NCI-H510A (cell line): ENCODE measurements at places on chromosomes 1 and 21.
A peak's percentile ranks its signal among the peaks of the same experiment; 100 is the strongest.

- DNase-seq = no peak
Observed at GRCh38 chr1:159965263-159965662, 11.2 kb upstream of the SLAMF9 start.

- no peak for DNase-seq
Observed at GRCh38 chr21:37628362-37628761, 261.8 kb downstream of the DYRK1A start.

- DNase-seq = no peak
Observed at GRCh38 chr1:2253797-2254480, 25.8 kb downstream of the SKI start.

DNA sequence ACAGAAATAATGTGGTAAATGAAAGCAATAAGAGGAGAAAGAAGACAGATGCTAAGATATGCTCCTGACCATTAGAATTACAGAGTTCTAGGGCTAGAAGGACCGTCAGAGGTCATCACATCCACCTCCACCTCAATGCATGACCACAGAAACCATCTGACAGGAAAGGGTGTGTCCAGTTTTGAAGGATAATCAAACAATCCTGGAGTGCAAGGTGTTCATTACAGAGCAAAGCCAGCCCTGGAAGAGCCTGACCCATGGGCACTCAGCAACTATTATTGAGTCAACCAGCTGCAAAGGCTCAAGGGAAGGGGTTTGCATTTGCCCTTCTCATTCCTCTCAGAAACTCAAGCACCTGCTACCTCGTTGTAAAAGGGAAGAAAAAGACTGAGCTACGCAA lies 46.4 kb downstream of the TOR1AIP2 start:
- DNase-seq = peak; percentile 63

DNA sequence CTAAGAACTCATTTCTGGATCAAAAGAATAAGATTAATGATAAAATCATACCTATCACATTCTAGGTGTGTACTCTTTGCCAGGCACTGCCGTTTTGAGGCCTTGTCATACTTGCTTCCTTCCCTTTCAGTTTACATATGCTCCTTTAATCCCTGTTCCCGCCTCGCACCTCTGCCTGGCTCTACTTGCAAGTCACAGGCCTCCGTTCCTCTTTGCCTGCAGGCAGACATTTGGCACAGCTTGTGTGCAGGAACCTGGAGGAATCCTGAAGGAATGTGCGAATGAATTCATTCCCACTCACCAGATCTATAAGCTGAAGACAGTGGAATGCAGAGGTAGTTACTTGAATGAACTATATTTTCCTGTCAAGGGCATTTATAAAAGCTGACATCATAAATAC lies 13.8 kb downstream of the WLS start:
- DNase-seq = no peak

DNA sequence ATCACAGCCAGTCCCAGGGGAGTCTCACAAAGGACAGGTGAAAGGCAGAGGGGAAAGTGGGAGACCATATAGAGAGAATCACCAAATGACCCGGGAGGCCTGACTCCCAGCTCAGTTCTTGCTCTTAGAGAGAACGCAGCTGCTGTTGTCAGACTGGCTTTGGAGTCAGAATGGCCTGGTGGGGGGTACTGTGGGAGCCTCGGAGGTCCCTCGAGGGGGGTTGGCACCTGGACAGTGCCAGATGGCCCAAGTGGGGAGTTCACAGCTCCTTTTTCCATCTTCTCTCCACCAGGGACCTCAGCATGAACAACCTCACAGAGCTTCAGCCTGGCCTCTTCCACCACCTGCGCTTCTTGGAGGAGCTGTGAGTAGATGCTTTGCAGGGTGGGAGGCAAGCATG lies 31.5 kb downstream of the LGR6 start:
- no peak for DNase-seq

DNA sequence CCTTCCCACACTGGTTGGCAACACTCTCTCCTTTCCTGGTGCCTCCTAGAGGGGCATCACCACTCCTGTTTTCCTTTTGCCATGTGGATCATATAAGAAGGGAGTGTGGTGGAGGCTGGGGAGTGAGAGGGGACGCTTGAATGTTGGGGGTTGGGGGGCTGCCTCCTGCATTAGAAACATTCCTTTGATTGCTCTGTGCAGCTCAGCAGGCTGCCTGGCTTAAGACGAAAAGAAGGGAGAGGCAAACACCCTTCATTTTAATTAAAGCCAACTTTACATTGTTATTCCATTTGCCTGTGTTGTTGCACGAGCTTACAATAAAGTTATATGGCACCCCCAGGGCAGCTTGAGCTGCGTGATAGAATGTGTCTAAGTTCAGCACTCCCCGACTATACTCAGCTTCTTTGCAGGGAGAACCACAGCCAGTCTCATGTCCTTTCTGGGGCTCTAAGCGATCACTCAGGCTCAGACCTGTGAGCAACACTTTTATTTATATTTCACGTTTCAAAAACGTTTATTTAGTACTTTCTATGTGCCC lies 57.4 kb downstream of the FOXD2 start:
- no peak for DNase-seq

GRCh38 chr1:3996846-3997705 lies 97.0 kb upstream of the C1orf174 start:
- no peak for DNase-seq

- no peak for DNase-seq
Observed at GRCh38 chr1:88552226-88552625, 131.8 kb upstream of the PKN2 start.

DNA sequence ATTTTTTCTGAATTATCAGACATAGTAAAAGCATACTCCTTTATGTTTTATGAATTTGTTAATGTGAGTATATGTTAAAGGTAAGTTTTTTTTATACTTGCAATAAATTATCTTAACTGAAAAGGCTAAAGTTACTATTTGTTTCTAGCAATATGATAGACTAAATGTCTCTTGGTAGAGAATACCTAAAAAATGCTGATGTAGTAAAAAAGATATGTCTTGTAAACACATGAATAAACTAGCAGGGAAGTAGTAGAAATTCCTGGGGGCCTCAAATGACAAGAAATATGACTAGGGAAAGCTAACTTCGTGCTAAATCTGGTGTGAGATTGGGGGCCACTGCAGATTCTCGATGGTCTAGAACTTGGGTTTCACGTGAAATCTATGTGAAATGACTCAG lies 188.1 kb upstream of the CACNA1E start:
- DNase-seq = no peak

DNA sequence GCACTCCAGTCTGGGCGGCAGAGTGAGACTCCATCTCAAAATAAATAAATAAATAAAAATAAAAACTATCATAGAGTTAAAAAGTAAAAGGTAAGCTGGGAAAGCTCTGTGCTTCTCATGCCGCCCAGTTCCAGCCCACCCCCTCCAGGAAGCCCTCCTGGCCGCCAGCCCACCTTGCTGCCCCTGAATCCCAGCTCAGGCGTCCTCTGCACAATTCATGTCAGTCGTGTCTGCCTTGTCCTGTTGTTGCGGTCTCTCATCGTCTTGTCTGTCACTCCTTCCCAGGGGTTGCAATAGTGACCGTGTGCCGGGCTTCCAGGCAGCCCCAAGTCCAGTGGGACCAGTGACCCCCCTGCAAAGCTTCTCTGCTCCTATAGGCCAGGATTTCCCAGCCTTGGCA lies 44.1 kb downstream of the RSPH1 start:
- DNase-seq = no peak

DNA sequence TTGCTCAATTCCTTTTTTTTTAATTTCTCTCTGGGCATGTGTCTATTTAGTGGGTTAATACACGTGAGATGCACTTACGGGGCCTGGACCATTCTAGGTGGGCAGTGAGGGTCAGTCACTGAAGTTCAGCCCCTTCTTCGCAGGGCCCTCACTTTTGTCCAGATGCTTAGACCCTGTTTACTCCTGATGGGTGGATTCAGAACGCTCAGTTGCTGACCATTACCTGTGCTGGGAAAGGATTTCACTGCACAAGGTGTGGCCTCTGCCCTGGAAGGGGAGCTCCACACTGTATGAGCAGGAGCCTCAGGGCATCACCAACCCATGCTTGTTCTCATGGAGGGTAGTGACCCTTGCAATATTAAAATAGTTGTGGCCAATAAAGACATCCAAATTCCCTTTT lies 4.5 kb downstream of the PRAMEF12 start:
- DNase-seq = no peak

- no peak for DNase-seq
Observed at GRCh38 chr1:57122031-57122430, 156.2 kb upstream of the C8B start.

GRCh38 chr1:20964540-20965484 lies 177.7 kb upstream of the HP1BP3 start:
- no peak for DNase-seq

DNA sequence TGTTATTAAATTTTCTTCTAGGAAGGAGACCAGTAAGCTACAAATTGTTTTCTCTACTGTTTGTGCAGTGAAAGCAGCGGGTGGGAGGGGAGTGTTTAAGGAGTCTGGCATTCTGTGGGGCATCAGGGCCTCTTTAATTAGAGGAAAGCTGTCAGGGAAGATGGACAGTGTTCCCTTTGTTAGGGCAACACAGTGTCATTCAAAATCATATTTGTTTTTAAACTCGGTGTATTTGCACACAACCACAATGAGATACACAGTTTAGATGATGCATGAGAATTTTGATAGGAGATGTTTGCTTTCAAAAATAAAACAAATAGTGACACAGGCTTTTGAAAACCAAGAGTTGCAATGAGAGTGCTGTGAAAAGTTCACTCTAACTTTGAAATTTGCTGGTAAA lies 15.1 kb upstream of the ST6GALNAC3 start:
- peak; percentile 9 for DNase-seq

DNA sequence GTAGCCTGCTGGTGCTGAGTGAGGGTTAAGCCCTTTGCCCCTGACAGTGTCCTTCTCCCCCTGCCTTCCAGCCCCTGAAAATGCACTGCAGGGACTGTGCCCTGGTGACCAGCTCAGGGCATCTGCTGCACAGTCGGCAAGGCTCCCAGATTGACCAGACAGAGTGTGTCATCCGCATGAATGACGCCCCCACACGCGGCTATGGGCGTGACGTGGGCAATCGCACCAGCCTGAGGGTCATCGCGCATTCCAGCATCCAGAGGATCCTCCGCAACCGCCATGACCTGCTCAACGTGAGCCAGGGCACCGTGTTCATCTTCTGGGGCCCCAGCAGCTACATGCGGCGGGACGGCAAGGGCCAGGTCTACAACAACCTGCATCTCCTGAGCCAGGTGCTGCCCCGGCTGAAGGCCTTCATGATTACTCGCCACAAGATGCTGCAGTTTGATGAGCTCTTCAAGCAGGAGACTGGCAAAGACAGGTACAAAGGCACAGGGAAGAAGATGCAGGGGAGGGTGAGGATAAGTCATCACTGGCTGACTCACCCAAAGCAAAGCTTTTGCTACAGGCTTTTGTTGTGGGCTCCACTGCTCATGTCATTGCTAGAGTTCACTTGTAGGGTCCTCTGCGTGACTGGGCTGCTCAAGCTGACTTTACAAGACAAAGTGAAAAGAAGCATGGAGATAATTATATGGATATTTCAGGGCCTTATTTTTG lies 174.9 kb downstream of the PIGK start:
- DNase-seq = no peak

DNA sequence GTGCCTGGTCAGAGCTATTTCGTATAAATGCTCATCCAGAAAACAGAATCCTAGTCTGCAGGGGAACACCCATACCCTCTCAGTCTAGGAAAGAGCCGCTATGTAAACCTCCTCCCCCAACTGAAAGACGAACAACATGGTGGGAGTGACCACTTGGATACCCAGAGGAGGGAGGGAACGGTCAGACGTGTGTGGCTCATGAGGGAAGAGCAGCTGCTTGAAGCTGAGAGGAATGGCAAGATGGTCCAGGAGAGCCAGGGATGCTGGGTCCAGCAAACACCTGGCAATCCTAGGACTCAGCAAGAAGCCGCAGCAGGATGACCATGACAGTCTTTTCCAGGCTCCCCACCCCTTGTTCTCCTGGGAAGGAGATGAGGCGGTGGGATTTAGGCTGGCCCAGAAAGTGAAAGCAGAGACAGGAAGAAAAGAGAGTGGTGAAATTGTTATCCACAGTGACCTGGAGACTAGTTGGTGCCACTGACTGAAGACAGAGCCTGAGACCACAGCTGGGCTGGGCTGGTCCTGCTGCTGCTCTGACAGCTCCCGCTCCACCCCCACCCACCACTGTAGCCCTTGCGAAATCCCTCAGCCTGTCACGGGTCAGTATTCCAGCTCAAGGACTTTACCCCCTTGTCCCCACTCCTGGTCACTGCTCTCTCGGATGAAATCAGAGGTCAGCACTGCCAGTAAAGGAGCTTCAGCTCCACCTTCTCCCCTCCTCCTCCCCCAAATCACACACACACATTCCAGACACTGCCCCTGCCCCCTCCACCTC lies 3.6 kb downstream of the CERS2 start:
- no peak for DNase-seq

GRCh38 chr1:184289825-184290550 lies 96.8 kb upstream of the C1orf21 start:
- DNase-seq = no peak

GRCh38 chr1:111507411-111508201 lies 4.2 kb upstream of the ADORA3 start:
- DNase-seq = peak; percentile 45

GRCh38 chr1:172991674-172992400 lies 58.9 kb downstream of the TNFSF18 start:
- no peak for DNase-seq

DNA sequence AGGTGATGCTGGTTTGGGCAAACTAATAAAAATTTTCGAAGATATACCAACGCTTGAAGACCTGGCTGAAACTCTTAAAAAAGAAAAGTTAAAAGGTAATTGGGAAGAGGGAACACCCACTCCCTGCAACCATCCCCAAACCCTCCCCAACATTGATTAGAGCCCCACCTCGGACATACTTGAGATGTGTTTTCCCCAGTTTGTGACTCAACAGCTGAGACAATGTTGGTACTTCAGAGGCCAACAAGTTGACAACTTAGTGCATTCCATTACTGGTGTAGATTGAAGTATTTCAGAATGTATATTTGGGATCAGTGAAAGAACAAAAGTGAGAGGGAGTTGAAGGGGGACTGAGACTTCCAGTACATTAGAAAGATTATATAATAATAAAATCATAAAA lies 5.1 kb downstream of the IFI16 start:
- DNase-seq = no peak

DNA sequence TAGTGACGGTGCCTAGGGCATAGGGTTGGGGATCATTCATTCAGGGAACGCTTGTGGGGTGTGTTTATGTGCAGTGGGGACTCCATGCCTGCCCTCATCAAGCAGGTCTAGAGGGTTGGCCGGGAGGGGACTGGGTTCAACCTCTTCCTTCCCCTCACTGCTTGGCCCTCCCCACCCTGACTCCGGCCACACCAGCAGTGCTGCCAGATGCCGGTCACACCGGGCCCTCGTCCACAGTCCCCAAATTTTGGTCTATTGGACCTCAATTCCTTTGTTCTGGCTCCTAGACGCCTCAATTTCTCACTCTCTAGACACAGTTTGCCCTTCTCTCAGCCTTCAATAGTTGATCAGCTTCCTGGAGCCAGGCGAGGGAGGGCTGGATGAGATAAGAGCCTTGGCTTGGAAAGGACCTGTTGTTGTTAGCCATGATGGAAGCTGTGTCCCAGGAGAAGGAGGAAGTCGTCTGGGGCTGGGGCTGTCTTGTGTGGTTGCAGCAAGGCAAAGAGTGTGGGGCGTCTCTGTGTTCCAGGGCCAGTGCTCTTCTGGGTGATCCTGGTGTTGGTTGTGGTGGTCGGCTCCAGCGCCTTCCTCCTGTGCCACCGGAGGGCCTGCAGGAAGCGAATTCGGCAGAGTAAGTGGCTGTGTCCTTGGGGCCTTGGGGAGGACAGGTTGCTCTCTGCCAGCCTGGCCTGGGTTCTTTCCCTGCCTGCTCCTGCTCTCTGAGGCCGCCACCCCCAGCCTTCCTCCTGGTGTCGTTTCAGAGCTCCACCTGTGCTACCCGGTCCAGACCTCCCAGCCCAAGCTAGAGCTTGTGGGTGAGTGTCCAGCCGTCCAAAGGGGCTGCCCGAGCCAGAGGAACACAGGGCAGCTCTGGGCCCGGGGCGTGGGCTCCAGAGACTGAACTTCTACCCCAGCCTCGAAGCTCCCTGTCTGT lies 41.1 kb upstream of the TNFRSF1B start:
- DNase-seq = no peak
